ENCODE measurements at places on chromosomes 2 and 18.

- no peak for DNase-seq
These were observed 435.2 kb downstream of the ARHGAP15 start for GRCh38 chr2:143564419-143564818.

- no peak for DNase-seq
These were observed 37.8 kb upstream of the TMEM18 start for GRCh38 chr2:715038-715437.

- DNase-seq, result no peak
These were observed 211.9 kb downstream of the SRBD1 start for GRCh38 chr2:45399040-45399784.

DNA sequence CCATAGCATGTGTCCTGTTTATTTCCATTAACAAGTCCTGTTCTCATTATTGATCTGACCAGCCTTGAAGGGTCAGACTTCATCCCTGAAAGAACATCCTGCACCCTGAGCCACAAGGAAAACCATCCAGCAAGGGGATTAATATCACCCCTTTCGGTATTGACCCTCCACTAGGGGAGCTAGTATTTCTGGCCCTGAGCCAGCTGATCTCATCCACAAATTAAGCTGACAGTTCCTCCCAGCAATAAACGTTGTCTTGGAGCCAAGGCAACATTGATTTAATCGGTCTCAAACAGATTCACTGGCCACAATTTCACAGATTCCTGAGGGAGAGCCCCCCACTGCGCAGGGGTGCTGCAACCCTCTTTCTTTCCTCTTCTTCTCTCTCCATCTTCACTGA, 353.1 kb upstream of the FANCL start:
- DNase-seq, result no peak

DNA sequence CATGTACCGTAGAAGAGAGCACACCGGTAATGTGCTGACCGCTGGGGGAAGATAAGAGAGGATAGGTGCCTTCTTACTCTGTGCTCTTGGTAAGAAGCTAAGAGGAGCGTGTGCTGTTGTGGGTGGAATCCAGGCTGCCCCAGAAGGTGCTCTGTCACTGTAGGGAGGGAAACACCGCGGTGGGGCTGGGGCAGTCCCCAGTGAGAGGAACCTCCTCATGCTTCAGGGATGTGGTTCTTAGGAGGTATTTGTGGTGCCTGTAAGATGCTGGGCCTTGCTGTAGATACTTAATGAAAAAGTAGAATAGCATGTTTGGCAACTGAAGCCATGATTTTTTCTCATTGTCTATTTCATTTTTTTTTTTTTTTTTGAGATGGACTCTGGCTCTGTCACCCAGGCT, 1.1 kb downstream of the COLEC11 start:
- no peak for DNase-seq

- no peak for DNase-seq
These were observed 26.8 kb downstream of the SH3RF3 start for GRCh38 chr2:109155553-109156451.

DNA sequence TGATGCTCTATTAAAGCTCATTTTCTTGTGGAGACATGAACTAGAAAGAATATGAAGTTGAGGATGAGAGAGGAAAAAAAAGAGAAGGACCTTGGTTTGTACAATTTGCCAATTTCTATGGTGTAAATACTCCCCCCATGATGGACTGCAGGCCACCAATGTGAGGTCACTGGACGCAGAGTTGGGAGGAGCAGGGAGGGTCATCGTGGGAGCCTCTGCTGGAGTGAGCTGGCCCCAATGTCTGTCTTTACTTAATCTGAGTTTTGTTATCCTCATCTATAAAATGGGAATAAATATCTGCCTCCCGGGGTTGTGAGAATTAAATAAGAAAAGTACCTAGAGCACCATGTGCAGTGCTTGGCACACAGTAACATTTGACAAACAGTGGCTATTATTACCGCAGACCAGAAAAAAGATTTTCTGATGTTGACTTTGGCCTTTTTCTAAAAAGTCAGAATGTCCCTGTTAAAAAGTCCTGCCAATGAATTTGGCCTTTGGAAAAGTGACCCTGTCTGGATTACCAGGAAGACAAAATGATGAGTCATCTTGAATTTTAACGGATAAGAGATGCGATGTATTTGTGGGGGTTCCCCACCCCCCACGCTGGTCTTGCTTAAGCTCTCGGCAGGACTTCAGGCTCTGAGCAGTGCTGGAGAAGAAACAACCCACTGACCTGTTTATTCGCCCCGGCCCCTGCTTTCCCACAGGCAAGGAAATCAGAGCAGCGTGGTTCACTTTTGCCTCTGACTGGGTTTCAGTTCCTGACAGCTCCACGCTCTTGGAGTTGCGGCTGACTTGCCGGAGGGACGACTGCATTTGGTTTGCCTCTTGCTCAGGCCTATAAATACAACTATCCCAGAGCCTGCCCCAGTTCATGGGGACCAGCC, 50.3 kb upstream of the FOSL2 start:
- DNase-seq, result no peak

DNA sequence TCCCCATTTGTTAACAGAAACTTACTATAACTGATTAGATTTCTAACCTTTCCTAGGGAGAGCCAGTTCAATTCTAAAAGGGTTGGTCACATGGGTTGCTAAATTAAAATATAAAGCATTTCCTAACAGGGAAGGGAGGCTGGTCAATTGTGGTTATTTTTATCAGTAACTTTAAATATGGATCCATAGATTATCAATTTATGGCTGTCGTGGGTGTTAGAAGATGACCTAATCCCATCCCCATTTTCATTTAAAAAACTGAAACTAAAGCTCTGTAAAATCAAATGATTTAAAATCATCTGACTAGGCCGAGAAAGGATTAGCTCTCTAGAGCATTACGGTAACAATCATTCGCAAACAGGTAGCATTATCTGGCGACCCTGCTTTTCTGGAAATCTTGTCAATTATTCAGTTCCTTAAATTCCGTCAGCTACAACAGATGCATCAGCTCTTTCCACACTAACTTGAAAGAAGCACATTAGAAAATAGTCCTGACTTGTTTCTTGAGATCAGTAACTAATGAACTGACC, 953 bp upstream of the HNRNPA3 start:
- no peak for DNase-seq

GRCh38 chr2:18871430-18871829, 282.1 kb upstream of the NT5C1B start:
- DNase-seq, result no peak

- no peak for DNase-seq
These were observed 253.0 kb upstream of the CNTNAP5 start for GRCh38 chr2:123771928-123772632.

DNA sequence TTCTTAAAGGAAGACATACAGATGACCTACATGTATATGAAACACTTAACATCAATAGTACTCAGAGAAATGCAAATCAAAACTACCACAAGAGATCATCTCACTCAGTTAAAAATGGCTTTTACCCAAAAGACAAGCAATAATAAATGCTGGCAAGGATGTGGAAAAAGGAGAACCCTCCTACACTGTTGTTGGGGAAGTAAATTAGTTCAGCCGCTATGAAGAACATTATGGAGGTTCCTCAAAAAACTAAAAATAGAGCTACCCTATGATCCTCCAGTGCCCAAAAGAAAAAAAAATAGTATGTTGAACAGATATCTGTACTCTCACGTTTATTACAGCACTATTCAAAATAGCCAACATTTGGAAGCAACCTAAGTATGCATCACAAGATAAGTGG, 1579.4 kb upstream of the TMEFF2 start:
- no peak for DNase-seq

DNA sequence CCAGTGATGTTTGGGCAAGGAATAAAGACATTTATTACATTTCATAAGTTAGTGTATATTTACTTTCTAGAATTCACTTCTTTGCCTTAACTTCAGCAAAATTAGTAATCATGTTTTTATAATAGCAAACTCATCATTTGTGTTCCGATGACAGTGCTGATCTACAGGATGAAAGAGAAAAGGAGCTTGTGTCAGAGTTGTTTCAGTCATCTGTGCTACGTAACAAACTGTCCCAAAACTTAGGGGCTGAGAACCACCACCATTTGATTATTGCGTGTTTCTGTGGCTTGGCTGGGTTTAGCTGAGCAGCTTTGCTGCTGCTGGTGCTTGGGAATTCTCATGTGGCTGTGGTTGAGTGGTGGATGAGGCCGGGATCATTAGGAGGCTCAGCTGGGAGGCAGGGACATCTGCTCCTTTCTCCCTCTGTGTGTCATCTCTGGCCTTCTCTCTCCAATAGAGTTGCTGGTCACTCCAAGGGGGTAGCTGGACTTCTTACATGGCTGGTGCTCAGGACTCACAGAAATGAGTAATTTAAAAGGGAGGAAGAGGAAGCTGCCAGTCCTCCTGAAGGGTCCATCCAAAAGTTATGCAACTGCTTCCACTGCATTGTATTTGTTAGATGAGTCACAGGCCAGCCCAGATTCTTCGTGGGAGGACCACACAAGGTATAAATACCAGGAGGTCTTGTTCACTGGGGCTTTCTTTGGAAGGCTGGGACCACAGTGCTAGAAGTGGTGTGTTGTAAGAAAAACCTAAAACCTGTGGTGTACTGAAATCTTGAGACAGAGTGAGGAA, 43.4 kb upstream of the HAAO start:
- DNase-seq, result no peak

DNA sequence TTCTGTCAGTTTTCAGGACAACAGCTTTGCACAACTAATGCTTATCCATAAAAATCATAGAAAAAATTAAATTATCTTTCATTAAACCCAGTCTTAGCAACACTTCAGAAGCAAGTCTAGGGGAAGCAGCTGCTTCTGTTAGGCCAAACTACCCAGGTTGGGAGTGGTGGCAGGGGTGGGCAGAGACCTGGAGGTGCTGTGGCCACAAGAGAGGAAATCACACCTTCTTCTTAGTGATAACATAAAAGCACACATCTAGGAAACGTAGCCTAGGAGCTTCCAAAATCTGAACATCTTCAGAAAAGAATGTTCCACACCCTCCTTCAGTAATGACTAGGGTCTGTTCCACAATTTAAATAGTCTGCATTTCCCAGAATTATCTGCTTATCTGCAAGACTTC, 32.3 kb upstream of the FRZB start:
- no peak for DNase-seq

- no peak for DNase-seq
These were observed 514.4 kb upstream of the HS6ST1 start for GRCh38 chr2:128832946-128833663.

DNA sequence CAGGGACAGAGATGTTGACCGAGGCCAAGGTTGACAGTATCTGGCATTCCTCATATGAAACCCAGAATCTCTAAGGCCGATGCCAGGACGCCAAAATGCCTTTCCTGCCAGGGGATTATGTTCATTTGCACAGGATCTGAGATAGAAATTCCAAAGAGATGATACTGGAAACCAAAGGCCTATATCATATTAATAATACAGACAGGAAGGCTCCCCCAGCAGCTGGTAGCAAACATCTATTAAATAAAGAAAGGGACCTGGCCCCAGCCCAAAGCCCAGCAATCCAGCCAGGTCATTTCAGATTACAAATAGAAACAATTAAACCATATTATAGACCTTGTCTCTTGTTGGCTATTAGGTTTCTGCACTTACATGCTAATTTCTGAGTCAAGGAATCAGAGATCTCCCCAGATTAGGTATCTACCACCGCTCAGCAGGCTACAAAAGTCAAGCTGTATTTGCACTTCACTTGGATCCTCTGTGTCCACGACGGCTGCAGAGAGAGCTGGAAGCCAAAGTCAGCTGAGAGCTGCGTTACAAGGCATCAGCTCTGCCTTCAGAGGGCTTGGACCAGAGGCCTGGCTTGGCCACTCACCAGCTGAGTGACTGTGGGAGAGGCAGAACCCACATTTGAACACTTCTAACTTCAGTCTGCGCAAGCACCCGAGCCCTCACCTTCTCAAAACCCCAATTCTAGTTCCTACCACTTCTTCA, 269.3 kb upstream of the SIX2 start:
- DNase-seq, result no peak

- DNase-seq, result no peak
These were observed 278.0 kb upstream of the EPHA4 start for GRCh38 chr2:221850076-221850475.

GRCh38 chr2:119126650-119127049, 31.9 kb downstream of the C1QL2 start:
- DNase-seq, result no peak

DNA sequence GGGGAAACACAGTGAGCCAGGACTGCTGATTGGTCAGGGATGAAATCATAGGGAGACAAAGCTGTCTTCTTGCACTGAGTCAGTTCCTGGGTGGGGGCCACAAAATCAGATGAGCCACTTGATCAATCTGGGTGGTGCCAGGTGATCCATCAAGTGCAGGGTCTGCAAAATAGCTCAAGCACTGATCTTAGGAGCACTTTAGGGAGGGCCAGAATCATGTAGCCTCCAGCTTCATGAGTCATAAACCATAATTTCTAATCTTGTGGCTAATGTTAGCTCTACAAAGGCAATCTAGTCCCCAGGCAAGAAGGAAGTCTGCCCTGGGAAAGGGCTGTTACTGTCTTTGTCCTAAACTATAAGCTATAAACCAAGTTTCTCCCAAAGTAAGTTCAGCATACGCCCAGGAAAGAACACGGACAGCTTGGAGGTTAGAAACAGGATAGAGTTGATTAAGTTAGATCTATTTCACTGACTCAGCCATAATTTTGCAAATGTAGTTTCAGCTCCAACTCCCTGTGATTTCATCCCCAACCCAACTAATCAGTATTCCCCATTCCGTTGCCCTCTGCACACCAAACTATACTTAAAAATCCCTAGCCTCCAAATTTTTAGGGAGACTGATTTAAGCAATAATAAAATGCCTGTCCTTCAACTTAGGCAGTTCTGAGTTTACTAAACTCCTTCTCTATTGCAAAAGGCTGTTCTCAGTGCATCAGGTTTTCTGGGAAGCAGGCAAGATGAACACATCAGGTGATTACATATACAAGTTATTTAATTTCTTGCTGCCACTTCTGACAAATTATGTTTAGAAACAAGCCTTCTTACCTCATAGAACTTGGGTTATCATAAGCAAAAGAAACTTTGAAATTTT, 226.9 kb upstream of the SPOPL start:
- DNase-seq, result no peak

GRCh38 chr2:63827749-63828148, 13.9 kb upstream of the UGP2 start:
- DNase-seq, result no peak

- DNase-seq, result no peak
These were observed 52.1 kb downstream of the ABCG8 start for GRCh38 chr2:43890855-43891254.
